ENCODE measurements at places on chromosomes 1 and 21.

- no peak for DNase-seq
Observed at GRCh38 chr1:21618561-21619374, 50.4 kb downstream of the RAP1GAP start.

GRCh38 chr1:208509072-208509471, 264.9 kb upstream of the PLXNA2 start:
- no peak for DNase-seq

DNA sequence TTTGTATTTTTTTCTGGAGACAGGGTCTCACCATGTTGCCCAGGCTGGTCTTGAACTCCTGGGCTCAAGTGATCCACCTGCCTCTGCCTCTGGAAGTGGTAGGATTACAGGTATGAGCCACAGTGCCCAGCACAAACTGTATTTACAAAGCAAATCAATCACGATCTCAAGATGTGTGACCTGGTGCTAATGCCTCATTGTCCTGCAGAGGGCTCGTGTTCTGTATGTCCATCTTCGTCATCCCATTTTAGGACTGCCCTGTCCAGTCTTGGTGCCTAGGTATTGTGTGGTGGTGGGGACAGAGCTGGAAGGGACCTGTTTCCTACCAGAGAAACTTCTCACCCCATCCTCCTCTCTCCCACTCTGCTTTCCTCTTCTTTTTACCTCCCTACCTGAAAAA, 20.2 kb downstream of the PROK1 start:
- no peak for DNase-seq

- DNase-seq = no peak
Observed at GRCh38 chr1:209516771-209517680, 66.5 kb upstream of the CAMK1G start.

DNA sequence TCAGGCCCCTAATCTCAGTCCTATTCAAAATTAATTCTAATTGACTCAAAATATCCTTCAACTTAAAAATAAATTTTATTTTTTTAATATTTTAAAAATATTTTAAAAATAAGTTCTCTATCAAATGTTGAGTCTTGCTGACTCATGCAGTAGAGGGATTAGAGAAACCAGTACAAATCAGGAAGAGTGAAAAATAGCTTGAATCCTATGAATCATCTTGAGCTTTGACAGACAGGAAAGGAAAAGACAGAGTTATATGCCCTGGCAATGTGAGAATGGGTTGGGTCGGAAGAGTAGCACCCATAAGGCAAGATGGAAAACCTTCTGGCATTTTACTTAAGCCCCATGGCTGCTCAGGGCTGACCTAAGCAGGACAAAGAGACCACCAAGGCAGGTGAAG, 346.6 kb upstream of the RUNX1 start:
- DNase-seq = no peak
